ENCODE measurements at places on chromosomes 2 and 18. TPM values are rescaled to one million over a fixed set of nuclear protein-coding genes. Genes with fewer than 3 reads are reported as not detected.

The CBLN2 gene
- total RNA-seq = 0.26 TPM

The OXER1 gene
- total RNA-seq = 1.1 TPM

DNA sequence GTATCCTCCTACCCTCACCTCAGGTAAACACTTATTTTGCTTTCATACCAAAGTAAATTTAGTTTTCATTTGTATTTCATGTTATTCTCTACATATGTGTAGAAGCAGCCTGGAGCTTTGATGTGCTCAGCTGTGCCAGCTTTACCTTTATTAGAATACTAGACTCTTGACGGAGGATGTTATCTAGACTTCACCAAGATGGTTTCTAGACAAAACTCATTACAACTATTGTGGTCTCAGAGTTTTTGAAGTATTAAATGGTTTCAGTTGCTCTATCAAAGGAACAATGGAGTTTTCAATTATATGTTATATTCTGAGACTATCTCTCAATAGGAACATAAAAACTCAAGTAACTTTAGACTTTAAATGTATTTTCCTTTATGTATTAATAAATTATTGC is 5.0 kb upstream of the IL18RAP start:
- no peaks in the 10 kb centered on the region for H3K36me3 ChIP-seq
- H3K27me3 ChIP-seq = no peaks in the 10 kb centered on the region
- H3K4me3 ChIP-seq = no peak overlapping the region
- DNase-seq = no peak
- no peaks in the 10 kb centered on the region for H3K4me1 ChIP-seq

- H3K27me3 ChIP-seq = no peaks in the 10 kb centered on the region
- no peak overlapping the region for H3K4me3 ChIP-seq
- no peaks in the 10 kb centered on the region for H3K36me3 ChIP-seq
- peaks cover 9% of the 10 kb centered on the region for H3K4me1 ChIP-seq
Measured at GRCh38 chr2:240728827-240729226, 37.2 kb downstream of the AQP12A start.

DNA sequence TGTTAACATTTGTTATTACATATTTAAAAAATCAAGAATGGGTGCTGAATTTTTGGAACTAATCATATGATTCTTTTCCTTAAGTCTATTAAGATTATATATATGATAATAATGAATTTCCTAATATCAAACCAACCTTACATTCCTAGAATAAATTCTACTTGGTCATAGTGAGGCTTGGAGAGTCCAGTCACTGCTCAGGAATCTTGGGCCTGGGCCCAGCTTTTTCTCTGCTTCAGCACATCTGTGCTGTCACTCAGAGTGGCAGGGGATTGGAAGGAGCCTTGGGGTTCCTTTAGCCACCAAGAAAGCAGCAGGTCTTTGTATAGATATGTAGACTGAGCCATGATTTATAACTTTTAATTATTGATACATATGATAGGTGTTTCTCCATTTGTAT is 19.9 kb upstream of the ZAP70 start:
- H3K4me3 ChIP-seq = no peak overlapping the region
- no peak overlapping the region for H3K27ac ChIP-seq
- no peaks in the 10 kb centered on the region for H3K4me1 ChIP-seq
- H3K36me3 ChIP-seq = no peaks in the 10 kb centered on the region
- no peak for DNase-seq

The PLGLB2 gene
- total RNA-seq = 2.4 TPM

GRCh38 chr18:13831864-13832508 is 8.0 kb downstream of the MC5R start:
- no peaks in the 10 kb centered on the region for H3K36me3 ChIP-seq
- no peak overlapping the region for H3K4me3 ChIP-seq
- DNase-seq = no peak
- peaks cover 6% of the 10 kb centered on the region for H3K27me3 ChIP-seq
- H3K27ac ChIP-seq = no peak overlapping the region
- no peaks in the 10 kb centered on the region for H3K4me1 ChIP-seq
